Spleen (tissue), 13 donors: ENCODE measurements at places on chromosomes 3 and 15. TPM values are rescaled to one million over a fixed set of nuclear protein-coding genes. Genes with fewer than 3 reads are reported as not detected.

- no peak for DNase-seq
These were observed 47.3 kb downstream of the ADAM10 start for GRCh38 chr15:58702233-58702632.

DNA sequence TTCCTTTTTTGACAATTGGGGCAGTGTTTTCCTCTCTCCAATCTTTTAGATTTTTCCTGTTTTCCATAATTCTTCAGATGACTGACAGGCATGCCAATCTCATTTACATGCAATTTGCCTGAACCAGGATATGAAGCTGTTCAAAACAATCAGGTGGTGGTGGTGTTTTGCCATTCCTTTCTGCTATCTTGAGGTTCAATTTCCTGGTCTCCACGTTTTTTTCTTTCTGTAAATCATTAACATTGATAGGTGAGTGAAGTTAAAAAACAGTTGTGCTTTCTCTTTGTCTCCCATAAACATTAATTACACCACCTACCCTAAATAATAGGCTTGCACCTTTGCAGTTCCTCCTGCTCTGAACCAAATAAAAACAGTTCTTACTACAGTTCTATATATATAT is 49.1 kb downstream of the C2CD4A start:
- DNase-seq = no peak

- DNase-seq = peak; percentile 46
These were observed 166.4 kb upstream of the TLE3 start for GRCh38 chr15:70264014-70264582.

- no peak for DNase-seq
These were observed 85.9 kb upstream of the IL12A start for GRCh38 chr3:159902546-159903314.

- DNase-seq = no peak
These were observed 396.6 kb downstream of the NAALADL2 start for GRCh38 chr3:175255698-175256097.

DNA sequence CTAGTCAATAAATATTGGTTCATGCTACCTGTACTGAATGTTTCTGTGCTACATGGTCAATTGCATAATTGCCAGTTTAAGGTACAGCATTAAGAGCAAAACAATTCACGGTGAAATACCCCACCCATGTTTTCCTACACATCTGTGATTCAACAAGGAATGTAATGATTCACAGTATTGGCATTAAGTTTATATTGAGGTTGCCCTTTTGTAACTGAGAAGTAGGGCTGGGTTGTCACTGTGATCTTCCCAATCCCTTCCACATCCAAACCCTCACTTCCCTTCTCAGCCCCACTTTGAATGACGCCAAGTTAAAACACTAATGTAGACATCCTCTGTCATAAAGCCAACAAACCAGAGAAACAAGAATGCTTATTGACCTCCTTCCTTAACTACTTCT is 112.0 kb upstream of the TJP1 start:
- DNase-seq = no peak

- DNase-seq = no peak
These were observed 69.0 kb downstream of the TIGIT start for GRCh38 chr3:114362815-114363214.

DNA sequence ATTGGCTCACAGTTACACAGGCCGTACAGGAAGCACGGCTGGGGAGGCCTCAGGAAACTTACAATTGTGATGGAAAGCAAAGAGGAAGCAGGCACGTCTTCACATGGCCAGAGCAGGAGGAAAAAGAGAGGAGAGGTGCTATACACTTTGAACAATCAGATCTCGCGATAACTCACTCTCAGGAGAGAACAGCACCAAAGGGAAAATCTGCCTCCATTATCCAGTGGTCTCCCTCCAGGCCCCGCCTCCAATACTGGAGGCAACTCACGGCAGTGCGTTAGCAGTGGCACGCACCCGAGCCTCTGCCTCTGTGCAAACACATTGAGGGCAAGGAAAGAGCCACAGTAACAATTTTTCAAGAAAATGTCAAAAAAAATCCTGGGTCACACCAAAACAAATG is 11.0 kb downstream of the OSTN start:
- no peak for DNase-seq

GRCh38 chr15:85611361-85611760 is 183.4 kb downstream of the KLHL25 start:
- no peak for DNase-seq

GRCh38 chr3:2061360-2061759 is 37.3 kb upstream of the CNTN4 start:
- no peak for DNase-seq

DNA sequence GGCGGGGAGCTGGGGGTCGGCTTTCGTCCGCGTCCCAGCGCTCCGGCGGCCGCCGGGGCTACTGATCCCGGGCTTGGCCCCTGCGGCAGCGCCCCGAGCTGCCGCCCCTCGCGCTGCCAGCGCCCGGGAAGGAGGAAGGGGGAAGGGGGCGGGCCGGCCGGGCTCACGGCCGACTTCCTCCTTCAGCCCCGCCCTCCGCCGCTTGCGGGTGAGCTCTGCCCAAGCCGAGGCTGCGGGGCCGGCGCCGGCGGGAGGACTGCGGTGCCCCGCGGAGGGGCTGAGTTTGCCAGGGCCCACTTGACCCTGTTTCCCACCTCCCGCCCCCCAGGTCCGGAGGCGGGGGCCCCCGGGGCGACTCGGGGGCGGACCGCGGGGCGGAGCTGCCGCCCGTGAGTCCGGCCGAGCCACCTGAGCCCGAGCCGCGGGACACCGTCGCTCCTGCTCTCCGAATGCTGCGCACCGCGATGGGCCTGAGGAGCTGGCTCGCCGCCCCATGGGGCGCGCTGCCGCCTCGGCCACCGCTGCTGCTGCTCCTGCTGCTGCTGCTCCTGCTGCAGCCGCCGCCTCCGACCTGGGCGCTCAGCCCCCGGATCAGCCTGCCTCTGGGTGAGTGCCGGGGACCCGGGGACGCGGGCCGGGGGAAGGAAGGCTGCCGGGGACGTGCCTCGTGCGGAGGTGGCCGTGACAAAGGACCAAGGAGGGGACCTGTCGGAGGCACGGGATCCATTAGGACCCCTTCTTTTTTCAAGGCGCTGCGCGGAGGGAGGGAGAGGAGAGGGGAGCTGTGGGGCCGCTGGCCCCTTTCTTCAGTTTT is at the start of gene SEMA4B:
Gene SEMA4B (plus strand): TSS at position 201 of the 814 bp plus-strand sequence. CDS start 249 bp downstream, at position 450.
- peak; percentile 97 for DNase-seq

DNA sequence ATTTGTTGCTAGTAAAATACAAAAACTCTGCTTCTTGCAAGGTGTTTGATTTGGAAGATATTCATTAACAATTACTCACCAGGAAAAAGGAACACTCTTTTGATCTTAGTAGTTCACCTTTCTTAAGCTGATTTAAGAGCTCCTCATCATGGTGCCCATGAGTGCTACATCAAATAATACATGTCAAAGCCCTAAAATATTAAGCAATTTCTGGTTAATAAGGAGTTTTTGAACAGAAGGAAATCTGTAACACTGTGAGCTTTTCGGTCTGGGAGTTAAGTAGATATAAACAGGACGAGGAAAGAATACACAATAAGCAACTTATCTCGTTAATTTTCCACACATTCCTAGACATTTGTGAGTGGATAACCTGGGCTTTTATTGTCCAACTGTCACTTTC is 83.9 kb upstream of the DCBLD2 start:
- no peak for DNase-seq

DNA sequence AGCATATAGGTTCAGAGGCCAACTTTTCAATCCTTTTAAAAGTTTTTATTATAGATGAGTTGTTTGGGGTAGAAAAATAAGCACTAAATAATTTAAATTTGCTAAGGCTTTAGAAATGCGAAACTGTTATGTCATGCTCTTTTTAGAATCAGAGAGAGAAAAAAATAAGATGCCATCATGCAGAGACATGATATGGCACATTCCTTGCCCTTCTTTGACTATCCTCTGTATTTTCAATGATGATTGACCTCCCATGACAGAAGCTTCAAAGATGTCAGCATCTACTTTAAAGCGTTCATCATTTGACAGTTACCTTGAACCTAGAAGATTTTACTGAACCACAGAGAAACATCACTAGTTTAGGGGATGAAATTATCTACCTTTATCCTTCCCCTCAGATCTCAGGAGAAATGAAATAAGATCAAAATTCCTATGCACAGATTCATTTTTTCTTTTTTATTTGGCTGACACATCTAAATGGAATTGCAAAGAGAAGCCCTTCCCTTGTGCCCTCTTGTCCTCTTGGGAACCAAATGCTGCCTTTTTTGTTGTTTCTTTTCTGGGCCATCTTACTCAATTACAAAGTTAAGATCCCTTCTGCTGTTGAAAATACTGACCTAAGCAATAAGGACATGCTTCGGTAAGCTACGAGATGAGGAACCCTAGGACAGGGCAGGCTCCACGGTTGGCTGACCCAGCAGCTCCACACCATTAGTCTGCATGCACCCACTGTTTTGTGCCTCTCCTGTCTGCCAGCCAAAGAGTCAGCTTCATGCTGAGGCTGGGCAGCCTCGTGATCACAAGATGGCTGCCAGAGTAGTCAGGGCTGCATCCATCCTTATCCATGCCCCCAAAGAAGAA is 289.7 kb upstream of the TPM1 start:
- no peak for DNase-seq

DNA sequence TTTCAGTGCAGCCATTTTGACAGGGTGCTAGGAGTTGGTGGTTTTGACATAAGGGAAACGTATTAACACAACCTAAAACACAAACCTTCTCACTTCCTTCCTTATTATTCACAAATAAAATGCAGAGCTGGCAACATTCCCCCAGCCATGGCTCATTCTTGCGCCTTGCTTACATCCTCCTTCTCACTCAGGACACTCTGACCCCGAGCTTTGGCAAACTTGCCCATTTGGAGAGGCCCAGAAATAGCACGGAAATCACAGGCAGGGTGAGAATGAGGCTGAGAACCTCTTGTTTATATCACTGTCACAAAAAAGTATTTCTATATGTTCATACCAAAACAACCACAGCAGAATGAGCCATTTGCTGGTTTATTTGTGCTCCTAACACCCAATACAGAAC is 244.3 kb downstream of the NTRK3 start:
- no peak for DNase-seq

- no peak for DNase-seq
These were observed 35.4 kb downstream of the ZMAT3 start for GRCh38 chr3:179036226-179036625.

Gene ONECUT1
- not detected for polyA plus RNA-seq

Gene NR2E3
- not detected for polyA plus RNA-seq

Gene MASP1
- polyA plus RNA-seq = 0.11 TPM

Gene ST8SIA2
- not detected for polyA plus RNA-seq

Gene GCHFR
- 38.0 TPM for polyA plus RNA-seq

Gene PXYLP1
- polyA plus RNA-seq = 3.0 TPM

Gene GP9
- polyA plus RNA-seq = 2.2 TPM

Gene ARHGEF26
- polyA plus RNA-seq = 0.91 TPM
